ENCODE measurements at places on chromosomes 13 and 19.

- no peak for DNase-seq
Measured at GRCh38 chr13:108959234-108959633, 329.8 kb downstream of the MYO16 start.

DNA sequence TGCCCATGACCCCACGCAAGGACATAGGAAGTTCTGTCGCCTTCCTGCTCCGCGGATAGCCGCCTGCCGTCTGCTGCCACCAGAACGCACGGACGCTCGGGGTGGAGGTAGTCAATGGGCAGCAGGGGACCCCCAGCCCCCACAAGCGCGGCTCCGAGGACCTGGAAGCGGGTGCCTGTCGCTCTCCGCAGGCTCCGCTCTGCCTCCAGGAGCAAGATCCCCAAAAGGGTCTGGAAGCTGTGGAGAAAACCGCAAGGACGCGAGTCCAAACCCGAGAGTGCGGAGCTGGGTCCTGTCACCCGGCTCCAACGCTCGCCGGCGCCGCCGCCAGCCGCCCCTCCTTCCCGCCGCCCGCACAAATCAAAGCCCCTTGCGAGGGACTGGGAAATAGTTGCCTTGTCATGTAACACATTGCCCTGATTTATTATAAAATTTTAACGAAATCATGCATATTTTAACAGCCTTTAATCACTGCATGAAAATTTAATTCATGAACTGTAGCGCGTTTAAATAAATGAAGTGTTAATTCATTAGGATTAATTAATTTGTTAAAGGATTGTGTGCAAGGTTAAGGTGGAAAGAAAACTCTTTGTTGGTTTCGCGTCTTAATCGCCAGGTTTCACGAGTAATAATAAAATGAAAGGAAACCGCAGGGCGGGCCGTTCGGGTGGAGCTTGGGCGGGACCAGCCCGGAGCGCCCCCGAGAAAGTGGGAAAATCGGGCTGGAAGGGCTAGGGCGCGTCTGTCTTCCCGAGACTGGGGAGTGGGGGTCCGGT lies 5.5 kb upstream of the POU4F1 start:
- DNase-seq = no peak

DNA sequence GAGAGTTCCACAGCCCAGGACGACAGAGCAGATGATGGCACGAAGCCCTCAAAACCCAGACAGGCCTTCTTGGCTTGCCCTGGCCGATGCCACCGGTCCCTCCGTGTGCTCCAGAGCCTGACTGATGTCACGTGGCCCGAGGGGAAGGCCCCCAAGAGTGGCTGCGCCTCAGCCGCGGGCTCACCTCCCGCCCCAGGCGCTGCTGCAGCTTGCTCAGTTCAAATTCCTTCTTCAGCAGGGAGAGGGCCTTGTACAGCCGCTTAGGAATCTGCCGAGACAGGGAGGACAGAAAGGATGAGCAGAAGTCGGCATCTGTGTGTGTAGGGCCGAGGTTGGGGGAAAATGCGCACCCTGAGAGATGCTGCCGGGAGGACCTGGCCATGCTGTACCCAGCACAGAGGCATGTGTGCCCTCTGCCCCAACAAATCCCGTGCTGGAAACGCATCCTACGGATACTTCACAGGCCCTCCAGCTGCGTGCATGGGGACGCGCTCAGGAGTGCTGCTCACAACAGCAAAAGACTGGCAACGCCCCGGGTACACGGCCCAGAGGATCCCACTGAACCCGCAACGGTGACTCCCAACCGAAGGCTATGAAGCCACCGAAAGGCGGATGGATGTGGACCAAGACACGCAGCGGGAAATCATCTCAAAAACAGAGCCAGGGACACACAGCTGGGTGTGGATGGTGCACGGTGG lies 12.9 kb downstream of the LONP1 start:
- no peak for DNase-seq

DNA sequence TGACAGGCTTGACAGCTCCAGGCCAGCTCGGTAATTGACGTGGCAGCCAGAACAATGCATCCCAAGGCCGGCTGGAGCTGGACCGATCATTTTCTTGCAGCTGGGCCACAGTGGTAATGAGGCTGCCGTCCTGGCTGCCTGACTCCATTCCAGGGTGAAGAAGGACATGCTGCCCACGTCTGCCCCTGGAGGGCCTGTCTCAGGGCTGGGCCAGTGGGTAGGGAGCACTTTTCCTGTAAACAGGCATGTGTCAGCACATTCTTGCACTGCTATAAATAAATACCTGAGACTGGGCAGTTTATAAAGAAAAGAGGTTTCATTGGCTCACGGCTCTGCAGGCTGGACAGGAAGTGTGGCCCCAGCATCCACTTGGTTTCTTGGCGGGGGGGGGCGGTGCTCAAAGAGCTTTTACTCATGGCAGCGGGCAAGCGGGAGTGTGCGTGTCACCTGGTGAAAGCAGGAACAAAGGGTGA lies 38.1 kb upstream of the KCTD15 start:
- no peak for DNase-seq

DNA sequence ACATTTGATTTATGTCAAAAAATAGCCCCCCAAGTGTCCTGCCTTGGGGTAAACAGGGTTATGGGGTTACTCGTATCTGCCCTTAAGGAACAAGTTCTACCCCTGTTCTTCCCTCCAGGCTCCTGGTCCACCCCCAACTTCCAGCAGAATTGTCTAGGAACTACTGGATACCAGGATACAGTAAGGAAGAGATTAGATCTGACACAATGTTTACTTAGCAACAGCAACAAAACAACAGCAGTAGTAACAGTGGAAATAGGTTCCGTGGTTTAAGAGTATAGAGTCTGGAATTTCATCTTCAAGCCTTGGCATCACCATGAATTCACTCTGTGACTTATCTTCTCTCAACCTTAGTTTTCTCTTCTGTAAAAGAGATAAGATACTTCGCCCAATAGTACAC lies 1.7 kb upstream of the FAM98C start:
- DNase-seq = no peak

GRCh38 chr13:94640721-94641120 lies 39.1 kb downstream of the GPR180 start:
- no peak for DNase-seq

Data from activated effector memory CD4-positive, alpha-beta T cell treated with anti-CD3 and anti-CD28 coated beads, Interleukin-2, amount 50 U/mL, for 16 hours (primary cell).